ENCODE measurements at places on chromosomes 1 and 21.

- no peak for DNase-seq
These were observed 52.7 kb downstream of the ELF3 start for GRCh38 chr1:202063093-202063492.

DNA sequence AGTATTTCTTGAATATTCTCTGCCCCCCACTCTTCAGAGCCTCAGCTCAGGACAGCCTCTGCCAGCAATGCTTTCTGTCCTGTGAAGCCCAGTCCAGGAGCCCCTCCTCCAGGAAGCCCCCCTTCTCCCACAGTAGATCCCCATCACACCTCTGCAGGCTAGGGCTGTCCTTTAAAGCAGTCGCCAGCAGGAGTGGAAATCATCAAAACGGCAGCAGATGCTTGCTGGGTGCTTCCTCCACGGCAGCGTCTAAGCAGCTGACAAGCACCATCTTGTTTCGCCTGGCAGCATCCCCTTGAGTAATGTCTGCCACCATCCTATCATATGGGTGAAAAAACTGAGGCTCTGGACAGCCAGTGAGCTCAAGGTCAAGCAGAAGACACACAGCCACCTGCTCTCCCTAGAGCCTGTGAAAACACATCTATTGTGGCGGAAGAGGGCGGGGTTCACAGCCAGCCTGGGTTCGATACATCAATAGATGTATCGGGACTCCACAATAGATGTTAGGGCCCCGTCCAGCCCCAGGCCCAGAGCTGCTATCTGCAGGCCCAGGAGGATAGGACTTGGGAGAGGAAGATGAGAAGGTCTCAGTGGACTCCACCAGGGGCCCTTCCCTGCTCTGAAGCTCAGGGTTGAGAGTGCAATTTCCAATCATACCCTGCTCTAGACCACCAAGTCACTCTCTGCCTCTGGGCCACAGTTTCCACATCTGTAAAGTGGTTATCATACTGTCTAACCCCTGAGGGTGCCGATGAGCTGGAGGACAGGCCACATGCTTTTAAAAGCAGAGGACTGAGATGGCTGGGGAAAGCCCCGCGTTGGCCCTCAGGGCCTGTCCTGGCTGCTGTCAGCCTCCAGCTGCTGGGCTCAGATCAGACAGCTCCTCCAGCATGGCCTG is 17.5 kb downstream of the RUNX3 start:
- DNase-seq = no peak

GRCh38 chr1:182084487-182085316 is 23.2 kb upstream of the ZNF648 start:
- DNase-seq = peak; percentile 90

- DNase-seq = peak; percentile 73
These were observed 6.9 kb downstream of the PINK1 start for GRCh38 chr1:20640183-20640597.

- DNase-seq = no peak
These were observed 54.3 kb upstream of the C1orf198 start for GRCh38 chr1:230922620-230923019.

- no peak for DNase-seq
These were observed 579 bp upstream of the TENT5C start for GRCh38 chr1:117605164-117605773.

DNA sequence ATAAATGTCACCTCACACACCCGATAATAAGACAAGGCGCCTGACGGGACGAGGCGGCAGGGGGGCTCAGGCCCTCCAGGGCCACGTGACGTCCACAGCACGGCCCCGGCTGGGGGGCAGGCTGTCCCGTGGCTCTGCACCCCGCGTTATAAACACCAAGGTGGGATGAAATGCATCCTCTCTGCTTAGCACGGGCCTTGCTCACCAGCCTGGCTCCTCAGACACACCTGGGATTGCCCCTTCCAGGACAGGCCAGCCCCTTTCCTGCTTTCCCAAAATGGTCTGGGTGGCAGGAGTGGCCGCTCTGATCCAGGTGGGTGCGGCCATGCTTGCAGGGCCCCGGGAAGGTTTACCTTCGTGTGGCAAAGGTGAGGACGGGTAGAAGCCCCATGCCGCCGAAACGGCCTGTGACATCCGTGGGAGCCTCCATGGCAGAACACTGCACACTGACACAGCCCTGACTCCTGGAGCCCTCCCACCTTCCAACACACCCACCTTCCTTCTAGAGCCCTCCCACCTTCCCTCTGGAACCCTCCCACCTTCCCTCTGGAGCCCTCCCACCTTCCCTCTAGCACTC is 35.9 kb downstream of the SLC19A1 start:
- DNase-seq = no peak

Measured in activated CD8-positive, alpha-beta memory T cell treated with anti-CD3 and anti-CD28 coated beads, Interleukin-2, amount 50 U/mL, for 48 hours (primary cell).